ENCODE measurements at places on chromosomes 1 and 21.

GRCh38 chr1:84078842-84079202 is 65.2 kb upstream of the PRKACB start:
- DNase-seq, result no peak

DNA sequence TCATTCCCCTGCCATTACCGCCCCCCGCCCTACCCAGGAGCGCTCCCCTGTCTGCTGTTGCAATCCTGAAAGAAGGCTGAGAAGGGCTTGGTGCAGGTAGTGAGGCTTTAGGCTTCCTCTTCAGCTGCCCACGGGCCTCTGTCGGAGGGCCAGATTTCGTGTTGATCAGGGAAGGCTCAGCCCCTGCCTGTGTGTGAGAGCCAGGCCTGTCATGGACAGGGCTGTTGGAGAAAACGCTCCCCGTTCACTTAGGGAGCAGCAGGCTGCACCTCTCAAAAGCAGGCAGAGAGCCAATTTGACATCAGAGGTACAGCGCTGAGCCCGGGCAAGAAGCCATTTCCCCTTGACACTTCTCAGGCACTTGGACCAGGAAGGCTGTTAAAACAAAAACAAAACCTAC is 19.0 kb downstream of the TEX35 start:
- no peak for DNase-seq

- DNase-seq, result no peak
Observed at GRCh38 chr1:93029317-93029716, 49.8 kb upstream of the MTF2 start.

DNA sequence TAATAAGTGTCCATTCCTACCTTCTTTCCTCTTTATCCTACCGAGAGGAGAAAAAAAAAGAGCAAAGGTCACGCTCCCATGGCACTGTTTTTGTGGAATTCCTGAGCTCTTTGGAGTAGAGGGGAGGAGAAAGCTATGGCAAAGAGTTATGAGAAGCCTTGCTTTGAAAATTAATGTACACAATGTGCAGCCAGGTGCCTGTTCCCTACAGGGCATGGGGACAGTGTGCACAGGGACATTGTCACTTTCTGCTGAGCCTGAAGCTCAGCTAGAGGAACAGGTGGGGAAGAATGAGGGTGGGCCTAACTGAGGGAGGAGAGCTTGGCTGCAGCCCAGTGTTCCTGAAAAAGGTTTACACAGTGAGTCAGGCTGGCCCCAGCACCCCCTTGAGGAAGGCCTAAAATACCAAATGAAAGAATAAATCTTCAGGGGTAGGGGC is 66.1 kb downstream of the PLXNA2 start:
- no peak for DNase-seq

GRCh38 chr1:44318097-44319088 is 36.7 kb downstream of the ERI3 start:
- peak; percentile 64 for DNase-seq

DNA sequence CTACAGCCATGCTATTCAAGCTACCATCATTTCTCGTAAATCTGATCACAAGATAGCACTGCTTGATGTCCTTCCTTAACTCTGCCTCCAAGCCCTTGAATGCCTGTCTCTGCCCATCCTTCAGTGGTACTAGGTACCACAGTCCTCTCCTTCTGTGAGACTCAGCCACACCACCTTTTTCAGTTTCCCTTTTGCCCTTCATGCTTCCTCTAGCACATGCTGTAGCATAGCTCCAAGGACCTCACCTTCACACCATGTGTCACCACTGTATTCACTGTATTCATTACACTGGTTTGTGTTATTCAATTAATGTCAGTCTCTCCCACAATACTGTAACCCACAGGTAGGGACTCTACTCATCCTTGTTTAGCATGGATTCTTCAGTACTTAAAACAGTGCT is 8.0 kb upstream of the TP53BP2 start:
- no peak for DNase-seq

- no peak for DNase-seq
Observed at GRCh38 chr1:1406101-1406820, 832 bp downstream of the MRPL20 start.

- no peak for DNase-seq
Observed at GRCh38 chr1:32892368-32893197, 6.3 kb downstream of the HPCA start.

DNA sequence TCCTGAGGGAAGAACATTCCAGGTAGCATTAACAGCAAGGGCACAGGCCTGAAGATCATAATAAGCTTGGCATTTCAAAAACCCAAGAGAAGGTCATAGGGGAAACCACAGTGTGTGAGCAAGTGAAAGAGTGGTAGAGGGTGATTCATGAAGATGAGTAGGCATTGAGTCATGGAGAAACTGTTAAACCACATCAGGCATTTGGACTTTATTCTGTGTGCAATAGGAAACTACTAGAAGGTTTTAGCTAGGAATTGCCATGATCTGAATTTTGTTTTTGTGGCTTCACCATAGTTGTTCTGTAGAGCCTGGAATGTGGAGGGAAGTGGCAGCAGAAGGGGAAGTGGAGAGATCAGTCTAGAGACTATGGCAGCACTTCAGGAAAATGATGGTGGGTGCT is 359.0 kb upstream of the PTBP2 start:
- DNase-seq, result no peak

GRCh38 chr1:85865213-85865612 is 157.0 kb upstream of the ZNHIT6 start:
- DNase-seq, result no peak

DNA sequence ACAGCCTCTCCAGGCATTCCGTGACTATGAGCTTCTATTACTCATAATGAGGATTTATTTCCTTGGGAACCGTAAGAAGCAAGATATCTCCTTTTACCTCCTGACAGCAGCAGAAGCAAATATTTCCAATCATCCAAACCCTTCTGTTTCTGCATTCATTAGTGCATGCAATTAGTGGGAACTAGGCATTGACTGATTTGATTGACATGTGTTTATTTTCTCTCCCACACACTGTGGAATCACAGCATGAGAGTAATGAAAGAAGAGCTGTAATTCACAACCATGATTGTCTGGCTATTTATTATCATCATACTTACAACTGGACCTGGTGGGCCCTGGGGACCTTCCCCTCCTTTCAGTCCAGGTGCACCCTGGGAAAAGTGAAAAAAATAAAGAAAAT is 146.8 kb downstream of the COL11A1 start:
- no peak for DNase-seq

- DNase-seq, result no peak
Observed at GRCh38 chr1:10060311-10061100, 27.7 kb downstream of the UBE4B start.

DNA sequence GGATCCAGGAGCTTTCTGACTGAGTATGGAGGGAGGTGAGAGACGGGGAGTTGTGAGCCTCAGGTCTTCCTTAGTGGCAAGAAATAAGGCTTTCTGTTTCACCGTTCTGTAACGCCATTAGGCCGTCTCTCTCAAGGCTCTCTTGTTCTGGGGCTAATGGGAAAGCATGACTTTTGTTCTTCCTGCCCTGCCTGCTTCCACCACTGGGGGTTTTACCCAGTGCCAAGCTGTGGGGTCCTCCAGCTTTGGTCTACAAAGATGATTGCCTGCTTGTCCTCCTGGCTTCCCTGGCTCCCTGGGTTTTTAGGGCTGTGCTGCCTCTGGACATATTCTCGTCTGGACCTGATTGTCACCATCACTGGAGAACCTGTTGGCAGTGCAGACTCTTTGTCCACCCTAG is 74.8 kb upstream of the TINAGL1 start:
- DNase-seq, result no peak

GRCh38 chr1:167128261-167129227 is 34.7 kb downstream of the STYXL2 start:
- DNase-seq, result no peak

GRCh38 chr1:183209533-183210158 is 23.6 kb downstream of the LAMC2 start:
- no peak for DNase-seq

GRCh38 chr1:1974834-1975233 is 28.8 kb downstream of the CFAP74 start:
- no peak for DNase-seq

DNA sequence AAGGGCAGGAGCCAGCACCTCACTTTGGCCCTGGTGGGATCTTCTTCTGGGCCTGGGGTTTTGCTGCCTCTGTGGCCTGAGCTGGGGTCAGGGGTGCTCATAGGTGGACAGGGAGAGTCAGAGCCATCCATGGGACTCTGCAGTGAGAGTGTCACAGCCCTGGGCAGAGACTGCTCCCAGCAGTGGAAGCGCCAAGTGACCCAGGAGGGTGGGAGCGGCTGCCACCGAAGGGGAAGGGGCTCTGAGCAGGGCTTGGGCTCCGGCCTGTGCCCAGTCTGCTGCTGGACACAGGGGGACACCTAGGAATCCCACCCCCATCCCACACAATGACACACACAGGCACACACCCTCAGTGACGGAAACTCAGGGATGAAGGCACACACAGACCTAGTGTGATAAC is 368 bp downstream of the CLCNKB start:
- no peak for DNase-seq

Data from stimulated activated effector memory CD8-positive, alpha-beta T cell treated with anti-CD3 and anti-CD28 coated beads, Interleukin-12 subunit alpha, Interleukin-12 subunit beta, amount 100 ng/mL, for 72 hours (primary cell).